T-helper 1 cell (primary cell): ENCODE measurements at places on chromosomes 3 and 15.

DNA sequence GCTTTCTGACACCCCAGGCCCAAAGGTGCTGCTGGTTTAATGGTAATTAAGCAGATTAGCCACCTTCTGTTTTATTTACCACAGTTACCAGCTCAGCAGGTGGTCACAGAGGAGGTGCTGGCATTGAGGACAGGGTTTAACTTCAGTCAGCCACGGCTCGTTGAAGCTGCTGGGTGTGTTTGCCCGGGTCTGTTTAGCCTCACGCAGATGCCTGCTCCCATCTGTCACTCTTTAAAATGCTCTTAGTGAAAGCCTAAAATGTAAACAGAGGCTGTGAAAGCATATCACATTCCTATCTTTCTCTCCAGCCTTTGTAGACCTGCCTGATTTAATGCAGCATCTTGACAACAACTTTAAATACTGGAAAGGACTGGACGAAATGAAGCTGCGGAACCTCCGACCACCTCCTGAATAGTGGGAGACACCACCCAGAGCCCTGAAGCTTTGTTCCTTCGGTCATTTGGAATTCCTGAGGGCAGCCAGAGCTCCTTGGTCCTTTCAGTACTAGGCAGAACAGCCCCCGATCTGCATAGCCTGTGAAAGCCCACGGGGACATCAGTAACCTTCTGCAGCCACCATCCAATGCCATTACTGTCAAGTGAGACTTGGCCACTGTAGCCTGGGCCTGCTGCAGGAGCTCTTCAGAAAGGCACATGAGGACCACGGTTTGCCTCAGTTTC is 156.0 kb downstream of the PDE8A start:
- no peak for DNase-seq

GRCh38 chr3:15815696-15816095 is 17.9 kb upstream of the ANKRD28 start:
- DNase-seq = peak; percentile 38

DNA sequence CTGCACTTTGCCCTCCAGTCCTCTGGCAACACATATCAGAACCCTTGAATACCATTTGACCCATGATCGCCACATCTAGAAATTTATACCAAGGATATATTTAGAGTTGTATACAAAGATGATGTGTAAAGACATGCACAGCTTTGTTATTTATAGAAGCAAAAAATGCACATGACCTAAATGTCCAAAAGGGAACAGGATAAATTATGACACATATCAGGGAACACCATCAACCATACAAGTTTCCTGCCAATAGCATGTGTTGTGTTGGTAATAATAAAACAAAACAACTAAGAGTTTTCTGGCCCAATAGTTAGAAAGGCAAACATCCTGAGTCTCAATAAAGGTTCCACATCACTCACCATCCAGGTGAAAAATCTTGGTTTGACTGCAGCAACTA is 51.5 kb downstream of the AAGAB start:
- DNase-seq = no peak

- no peak for DNase-seq
These were observed 86.9 kb downstream of the CRYGS start for GRCh38 chr3:186457236-186457635.

DNA sequence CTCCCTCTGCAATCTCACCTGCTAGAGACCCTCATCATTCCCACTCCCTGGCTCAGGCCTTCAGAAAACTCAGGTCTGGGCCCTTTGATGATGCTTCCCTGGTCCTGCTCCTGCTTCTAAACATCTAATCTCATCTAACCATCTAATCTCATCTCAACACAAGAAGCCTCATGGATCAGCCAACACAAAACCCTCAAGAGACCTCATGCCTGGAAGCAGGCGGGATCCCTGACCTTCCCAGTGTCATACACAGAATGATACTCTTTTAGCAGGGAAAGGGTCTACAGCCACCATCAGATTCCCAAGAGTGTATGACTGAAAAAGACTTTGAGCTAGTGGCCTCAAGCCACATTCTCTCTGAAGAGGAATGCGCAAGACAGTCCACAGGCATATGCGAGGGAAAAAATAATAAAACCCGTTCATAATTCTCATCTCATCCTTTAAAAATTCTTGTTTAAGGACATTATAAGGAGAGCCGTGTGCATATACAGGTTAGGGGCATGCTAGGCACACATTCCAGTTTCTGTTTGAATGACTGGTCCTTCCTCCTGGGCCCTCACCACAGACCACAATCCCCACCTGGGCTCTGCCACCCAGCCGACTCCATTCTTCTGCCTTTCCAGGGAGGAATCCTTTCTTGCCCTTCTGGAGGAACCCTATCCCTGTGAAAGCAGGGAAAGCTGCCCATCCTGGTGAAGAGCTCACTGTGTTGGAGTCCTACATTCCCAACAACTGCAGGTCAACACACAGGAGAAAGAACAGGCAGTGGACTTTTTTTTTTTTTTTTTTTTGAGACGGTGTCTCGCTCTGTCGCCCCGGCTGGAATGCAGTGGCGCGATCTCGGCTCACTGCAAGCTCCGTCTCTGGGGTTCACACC is 2.2 kb downstream of the ZXDC start:
- no peak for DNase-seq

- DNase-seq = no peak
These were observed 21.4 kb upstream of the CELF6 start for GRCh38 chr15:72341361-72341760.

- DNase-seq = no peak
These were observed 7.7 kb upstream of the OSBPL11 start for GRCh38 chr3:125602752-125603649.

GRCh38 chr3:74267588-74268184 is 346.8 kb downstream of the CNTN3 start:
- DNase-seq = peak; percentile 10

DNA sequence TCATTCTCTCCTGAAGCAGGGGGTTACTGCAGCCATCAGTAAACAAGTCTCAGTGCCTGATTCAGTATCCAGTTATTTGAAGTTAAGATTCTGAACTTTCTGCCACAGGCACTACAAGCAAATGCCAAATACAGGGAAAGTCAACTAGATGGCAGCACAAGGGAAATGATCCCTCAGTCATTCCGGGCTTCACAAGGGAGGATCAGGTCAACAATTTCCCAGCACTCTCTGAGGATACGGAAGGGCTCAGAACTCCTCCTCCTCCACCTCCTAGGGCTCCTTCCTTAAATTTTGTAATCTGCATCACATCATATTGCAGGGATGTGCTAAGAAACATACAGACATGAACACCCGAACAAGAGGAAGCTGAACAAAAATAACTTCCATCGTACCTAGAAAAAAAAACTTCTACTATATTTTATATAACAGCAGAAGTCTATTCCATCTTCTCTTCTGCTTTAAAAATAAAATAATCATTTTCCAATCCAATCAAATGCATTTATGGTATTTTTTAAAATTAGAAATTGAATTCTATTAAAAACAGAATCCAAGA is 187.1 kb downstream of the FMN1 start:
- DNase-seq = no peak

GRCh38 chr3:59908701-59909100 is 858.9 kb upstream of the CFAP20DC start:
- DNase-seq = no peak

GRCh38 chr3:67118122-67118521 is 120.0 kb downstream of the KBTBD8 start:
- no peak for DNase-seq

DNA sequence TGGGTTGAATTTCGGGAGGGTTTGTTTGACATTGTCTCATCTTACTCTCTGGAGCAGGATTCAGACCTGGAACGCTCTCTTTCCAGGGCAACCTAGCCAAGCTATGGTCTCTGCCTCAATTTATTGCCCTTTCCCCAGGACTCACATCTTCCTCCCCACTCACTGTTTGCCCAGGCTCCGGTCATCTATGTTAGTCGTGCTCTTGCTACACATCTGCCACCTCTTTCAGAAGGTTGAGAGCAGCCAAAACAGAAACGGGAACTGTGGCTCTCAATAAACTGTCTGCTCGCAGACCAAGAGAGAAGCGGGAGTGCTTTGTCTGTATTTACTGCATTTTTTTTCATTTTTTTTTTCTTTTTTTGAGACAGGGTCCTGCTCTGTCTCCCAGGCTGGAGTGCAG is 81.6 kb downstream of the ST6GAL1 start:
- no peak for DNase-seq

DNA sequence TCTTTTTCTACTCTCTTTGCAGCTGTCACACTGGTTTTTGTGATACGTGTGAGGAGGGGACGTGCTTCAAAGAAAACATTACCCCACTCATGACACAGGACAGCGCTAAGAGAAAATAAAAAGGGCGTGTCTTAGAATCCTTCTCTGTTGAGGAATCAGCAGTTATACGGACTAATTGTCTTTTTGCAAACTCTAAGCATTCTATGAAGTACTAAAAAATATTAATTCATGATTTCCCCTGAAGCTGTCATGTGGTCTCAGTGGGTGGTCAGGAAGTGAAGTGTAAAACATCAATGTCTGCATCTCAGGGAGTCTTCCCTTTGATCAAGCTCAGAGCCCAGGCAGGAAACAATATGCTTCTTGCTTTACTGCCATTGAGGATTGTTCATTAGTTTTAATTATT is 117.5 kb upstream of the CRBN start:
- DNase-seq = no peak

GRCh38 chr15:52682781-52683180 is 3.6 kb upstream of the ATOSA start:
- DNase-seq = no peak

DNA sequence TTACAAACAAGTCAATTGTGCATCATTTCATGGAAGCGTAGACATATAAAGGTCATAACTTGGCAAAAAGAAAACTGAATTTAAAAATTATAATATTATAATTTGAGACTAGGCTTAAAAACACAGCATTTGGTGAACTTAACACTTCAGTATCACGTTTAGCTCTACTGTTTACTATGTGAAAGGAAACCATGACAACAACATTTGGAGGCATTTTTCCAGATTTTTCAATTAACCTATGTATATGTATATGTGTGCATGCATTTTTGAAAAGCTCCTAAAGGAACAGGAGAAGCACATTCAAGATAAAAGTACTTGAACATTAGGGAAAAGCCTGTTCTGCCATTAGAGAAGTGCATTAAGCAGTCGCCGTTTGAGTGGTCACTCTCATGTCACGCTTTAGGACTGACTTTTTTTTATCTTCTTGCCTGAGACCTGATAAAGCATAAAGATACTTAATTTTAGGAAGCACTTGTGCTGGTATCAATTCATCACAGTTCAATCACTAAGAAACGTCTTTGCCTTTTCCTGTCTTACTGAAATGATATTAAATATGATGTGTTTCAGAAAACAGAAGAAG is 156.0 kb downstream of the NAALADL2 start:
- no peak for DNase-seq

- no peak for DNase-seq
These were observed 30.0 kb downstream of the TARS3 start for GRCh38 chr15:101694261-101694660.

DNA sequence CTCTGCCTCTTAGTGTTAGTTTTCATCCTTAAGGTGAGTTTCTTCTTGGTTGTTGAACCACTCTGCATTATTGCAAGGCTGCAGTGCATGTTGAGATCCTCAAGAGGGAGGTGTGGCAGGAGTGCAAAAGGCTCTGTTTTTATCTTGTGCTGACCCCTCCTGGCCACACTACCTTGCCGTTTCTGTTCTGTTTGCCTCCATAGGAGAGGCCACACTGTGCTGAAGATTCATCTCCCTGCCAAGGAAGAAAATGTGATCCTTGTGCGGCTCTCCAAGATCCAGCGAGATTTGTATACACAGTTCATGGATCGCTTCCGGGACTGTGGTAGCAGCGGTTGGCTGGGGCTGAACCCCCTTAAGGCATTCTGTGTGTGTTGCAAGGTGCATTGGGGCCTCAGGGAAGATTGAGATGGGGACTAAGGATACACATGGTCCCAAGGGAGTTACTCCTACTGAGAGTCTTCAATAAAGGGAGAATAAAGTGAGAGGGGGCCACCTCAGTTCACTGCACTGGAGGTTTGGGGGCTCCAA is 33.0 kb upstream of the TEX264 start:
- DNase-seq = no peak

DNA sequence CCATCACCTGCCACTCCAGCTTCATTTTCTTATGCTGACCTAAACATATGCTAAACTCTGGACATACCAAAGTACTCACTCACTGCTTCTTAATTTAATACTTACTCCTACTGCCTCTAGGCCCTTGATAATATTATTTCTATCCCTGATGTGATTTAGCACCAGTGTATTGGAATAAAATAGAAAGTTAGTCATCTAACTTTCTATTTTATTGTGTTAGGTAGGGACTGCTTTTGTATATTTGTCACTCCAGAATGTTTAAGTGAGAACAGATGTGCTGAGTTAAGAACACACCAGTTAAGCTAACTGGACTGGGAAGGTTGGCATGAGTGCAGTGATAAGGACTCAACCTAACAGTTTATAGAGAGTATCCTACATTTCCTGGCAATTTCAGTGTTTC is 6.5 kb upstream of the CLDN16 start:
- DNase-seq = no peak

DNA sequence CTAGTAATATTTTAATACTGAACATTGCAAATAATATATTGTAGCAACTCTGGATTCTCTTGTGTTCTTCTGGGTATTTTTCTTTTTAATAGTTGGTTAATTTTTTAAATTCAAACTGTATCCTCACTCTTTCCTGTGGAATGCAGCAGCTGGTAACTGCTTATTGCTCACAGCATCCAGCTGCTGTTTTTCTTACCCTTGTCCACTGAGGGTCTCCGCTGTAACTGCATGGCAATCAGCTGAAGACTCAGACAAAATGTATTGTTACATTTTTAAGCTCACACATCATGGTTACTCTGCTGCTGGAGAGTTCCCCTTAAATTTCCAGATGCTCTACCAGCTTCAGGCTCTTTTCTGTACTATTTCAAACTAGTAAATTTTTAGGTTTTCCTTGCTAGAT is 227.6 kb downstream of the MBNL1 start:
- DNase-seq = no peak

GRCh38 chr15:47412802-47413201 is 304.5 kb upstream of the SEMA6D start:
- DNase-seq = no peak

DNA sequence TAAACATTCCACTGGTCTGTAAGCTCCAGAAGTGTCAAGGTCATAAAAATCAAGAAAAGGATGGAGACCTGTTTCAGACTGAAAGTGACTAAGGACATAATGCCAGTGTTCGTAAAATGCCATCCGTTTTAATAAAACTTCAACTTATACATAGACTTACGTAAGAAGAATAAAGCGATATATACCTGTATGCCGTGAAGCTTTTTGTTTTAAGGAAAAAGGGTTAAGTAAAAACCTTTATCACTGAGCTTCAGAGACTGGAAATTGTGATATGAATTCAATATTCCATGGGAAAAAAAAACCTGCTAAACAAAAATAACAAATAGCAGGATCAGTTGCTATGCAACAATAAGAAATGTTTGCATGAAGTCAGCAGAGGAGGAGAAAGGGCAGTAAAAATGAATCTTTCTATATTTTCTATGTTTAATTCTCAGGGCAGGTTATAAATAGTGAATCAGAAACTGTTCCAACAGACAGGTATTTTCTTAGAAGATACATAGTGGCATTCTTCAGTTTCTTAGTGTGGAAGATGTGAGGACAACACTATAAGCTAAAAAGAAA is 42.5 kb downstream of the CHSY1 start:
- DNase-seq = no peak

- DNase-seq = no peak
These were observed 222.0 kb upstream of the IL12A start for GRCh38 chr3:159766563-159767185.
